ENCODE measurements at places on chromosomes 2 and 18.

DNA sequence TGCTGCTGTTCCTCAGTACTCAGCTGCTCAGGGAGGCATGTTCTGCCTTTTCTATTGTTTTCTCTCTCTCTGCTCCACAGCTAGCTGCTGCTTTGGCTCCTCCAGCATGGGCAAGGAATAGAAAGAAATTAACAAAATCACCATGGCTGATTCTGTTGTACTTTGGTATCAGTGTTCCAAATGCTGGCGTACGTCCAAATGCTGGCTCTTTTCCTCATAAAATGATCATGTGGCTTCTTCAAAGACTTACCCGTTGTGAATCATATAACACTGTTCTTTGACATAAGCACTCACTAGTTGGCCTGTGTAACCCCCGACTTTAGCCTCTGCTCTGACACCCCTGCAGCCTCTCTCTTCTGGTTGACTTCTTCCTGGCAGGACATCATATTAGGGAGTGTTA, 547.6 kb downstream of the CPS1 start:
- DNase-seq, result no peak

GRCh38 chr18:69567813-69568488, 167.3 kb downstream of the DOK6 start:
- no peak for DNase-seq

GRCh38 chr2:14778015-14778414, 145.5 kb downstream of the LRATD1 start:
- no peak for DNase-seq

- no peak for DNase-seq
Observed at GRCh38 chr2:178075006-178075326, 2.4 kb upstream of the PDE11A start.

DNA sequence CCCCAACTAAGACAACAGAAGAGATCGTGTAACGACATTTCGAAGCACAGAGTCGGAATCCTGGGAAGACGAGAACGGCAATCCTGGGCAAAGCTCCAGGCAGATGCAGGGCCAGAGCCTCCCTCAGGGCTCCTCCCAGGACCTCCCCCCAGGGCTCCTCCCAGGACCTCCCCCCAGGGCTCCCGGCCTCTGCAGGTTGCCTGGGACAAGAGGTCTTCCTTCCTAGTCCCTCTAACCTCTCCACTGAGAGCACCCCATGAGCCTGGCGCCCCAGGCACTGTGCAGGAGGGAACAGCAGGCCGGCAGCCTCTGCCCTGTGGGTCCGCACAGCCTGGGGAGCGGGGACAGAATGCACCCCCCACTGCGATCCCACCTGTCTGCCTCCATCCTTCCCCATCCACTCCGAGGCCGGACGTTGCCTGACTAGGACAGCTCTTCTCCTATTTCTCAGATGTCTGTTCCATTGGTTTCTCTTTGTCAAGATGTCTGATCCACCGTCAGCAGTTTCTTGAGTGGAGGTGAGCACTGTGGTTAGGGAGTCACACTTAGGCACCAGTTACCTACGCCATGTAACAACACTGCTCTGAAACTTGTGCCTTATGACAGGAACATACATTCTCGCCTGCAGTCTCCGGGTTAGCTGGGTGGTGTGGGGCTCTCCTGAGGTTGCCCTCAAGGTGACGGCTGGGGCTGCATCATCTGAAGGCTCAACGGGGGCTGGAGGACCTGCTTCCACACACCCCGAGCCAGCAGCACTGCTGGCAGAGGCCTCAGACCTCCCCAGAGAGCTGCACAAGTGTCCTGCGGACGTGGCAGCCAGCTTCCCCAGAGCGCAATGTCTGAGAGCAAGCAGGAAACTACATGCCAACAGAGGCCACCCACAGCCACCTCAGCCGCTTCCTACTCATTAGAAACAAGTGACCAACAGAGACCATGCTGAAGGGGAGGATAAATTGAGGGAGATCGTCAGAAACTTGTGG, 28.9 kb downstream of the ADI1 start:
- DNase-seq, result no peak

Data from stimulated activated CD4-positive, alpha-beta T cell treated with anti-CD3 and anti-CD28 coated beads, TNF-alpha, amount 100 ng/mL, for 48 hours (primary cell).